ENCODE measurements at places on chromosomes 7 and 10.
A peak's percentile ranks its signal among the peaks of the same experiment; 100 is the strongest.

- no peak for DNase-seq
These were observed 157.0 kb upstream of the ZMIZ1 start for GRCh38 chr10:78911533-78912340.

GRCh38 chr7:121187676-121188075, 141.1 kb upstream of the WNT16 start:
- DNase-seq: no peak

- no peak for DNase-seq
These were observed 114.1 kb upstream of the WNT16 start for GRCh38 chr7:121214657-121215056.

DNA sequence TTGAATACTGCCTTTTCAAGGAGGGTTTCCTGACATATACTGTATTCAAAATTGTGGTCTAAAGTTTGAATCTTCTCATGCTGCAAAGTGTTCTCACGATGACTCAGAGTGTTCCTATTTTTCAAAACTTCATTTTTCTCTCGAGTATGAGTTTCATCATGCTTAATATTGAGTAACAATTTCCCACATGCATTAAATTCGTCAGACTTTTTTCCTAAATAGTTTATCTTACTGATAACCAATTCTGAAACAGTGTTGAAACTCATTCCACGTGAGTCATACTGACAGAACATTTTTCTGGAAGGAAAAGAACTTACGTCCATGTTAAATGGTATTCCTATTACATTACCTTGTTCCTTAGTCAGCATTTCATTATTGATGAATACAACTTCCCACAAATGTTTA, 44.1 kb downstream of the ZNF33B start:
- no peak for DNase-seq

DNA sequence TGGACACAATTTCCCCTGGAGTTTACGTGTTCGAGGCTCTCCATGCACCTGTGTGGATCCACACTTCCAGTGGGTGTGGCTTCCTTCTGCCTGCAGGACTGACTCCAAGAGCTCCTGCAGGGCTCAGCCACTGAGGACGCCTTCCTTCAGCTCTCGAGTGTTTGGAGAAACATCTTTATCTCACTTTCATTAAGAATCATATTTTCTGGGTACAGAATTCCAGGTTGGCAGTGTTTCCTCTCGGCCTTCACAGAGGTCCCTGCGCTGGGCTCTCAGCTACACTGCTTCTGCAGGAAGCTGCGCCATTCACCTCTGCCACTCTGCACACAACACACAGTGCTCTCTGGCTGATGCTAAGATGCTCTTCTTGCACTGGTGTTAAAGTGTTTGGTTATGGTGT, 69.9 kb upstream of the NKX6-2 start:
- DNase-seq: no peak

- DNase-seq: no peak
These were observed 85.7 kb downstream of the GLI3 start for GRCh38 chr7:42151309-42151708.

GRCh38 chr10:133465191-133465949, 11.6 kb downstream of the SCART1 start:
- DNase-seq: no peak

- DNase-seq: peak; percentile 22
These were observed 53.0 kb upstream of the GTF2I start for GRCh38 chr7:74604326-74605020.

GRCh38 chr10:16943295-16944285, 126.4 kb upstream of the RSU1 start:
- no peak for DNase-seq

DNA sequence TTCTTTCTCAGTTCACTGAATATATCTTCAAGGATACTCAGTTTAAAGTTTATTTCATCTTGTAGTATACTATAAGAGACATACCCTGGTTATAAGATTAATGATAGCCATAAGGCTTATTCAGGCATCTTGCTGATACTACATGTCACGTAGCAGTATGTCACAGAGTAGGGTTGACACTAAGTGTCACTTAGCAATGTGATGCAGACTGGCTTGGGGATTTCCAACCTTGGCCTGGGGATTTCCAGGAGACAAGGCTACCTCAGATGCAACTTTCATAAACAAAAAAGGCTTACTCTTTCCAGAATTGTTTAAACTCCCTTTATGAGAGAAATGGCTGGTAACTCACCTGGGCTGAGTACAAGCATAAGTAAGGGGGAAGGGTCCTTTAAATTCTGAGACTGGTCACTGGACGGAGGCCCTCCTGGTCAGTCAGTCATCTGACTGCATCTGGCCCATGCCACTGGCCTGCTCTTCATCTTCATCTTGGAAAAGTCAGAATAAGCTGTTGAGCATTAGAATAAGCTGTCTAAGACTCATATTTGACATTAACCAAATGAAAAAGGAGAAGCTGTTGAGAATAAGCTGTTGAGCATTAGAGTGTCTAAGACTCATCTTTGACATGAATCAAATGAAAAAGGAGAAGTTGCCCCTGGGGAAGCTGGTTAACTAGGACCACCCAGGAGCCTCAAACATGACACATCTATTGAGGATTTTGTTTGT, 9.5 kb downstream of the SLC13A1 start:
- DNase-seq: no peak

- DNase-seq: no peak
These were observed 351.8 kb downstream of the INHBA start for GRCh38 chr7:41351091-41351490.

DNA sequence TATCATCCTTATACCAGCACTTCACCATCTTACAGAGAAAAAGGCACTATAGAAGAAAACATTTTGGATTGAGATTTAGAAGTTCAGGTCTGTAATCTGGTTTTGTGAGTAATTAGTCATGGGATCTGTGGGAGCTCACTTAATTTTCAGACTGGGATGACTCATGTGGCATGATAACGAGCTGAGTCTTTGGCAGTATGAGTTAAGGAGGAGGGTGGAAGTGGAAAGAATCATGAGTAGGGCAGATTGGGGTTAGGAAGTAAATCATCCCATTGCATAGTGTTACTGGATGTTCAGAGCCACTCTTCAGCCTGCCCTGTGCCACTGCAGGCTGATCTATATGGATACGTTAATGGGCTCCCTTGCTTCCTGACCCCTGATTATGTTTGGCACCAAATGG, 64.9 kb downstream of the ZNF92 start:
- DNase-seq: no peak
